ENCODE measurements at places on chromosomes 3 and 15. TPM values are rescaled to one million over a fixed set of nuclear protein-coding genes. Genes with fewer than 3 reads are reported as not detected.

DNA sequence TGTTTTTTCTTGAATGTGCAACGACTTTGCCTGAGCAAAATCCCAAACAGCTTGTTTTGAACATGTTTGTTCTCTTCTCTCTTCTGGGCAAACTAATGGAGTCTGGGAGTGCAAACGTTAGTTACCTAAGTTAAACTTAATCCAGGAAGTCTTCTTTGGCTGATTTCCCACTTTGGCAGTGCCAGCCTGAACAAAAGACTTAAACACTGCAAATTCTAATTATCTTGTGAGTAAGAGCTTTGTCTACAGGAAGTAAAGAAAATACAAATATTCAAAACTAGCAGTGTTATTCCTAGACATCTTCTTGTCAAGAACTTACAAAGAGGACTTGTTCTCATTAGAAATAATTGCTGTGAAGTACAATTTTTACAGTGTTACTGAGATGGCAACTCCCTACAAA lies 16.7 kb upstream of the DENND6A start:
- DNase-seq: no peak

DNA sequence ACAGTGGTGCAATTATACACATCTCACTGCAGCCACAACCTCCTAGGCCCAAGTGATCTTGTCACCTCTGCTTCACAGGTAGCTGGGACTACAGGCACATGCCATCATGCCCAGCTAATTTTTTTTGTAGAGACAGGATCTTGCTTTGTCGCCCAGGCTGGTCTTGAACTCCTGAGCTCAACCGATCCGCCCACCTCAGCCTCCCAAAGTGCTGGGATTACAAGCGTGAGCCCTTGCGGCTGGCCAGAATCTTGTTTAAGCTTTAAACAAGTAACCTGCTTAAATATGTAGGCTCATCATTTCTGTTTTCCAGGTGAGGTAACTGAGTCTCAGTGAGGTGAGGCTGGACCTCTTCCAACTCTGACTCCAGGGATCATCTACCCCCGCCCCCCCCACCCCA lies 7.7 kb upstream of the PSTPIP1 start:
- peak; percentile 57 for DNase-seq

GRCh38 chr15:66481107-66481856 lies 16.3 kb downstream of the SNAPC5 start:
- no peak for DNase-seq

Gene NTRK3
- total RNA-seq: 3.7 TPM

DNA sequence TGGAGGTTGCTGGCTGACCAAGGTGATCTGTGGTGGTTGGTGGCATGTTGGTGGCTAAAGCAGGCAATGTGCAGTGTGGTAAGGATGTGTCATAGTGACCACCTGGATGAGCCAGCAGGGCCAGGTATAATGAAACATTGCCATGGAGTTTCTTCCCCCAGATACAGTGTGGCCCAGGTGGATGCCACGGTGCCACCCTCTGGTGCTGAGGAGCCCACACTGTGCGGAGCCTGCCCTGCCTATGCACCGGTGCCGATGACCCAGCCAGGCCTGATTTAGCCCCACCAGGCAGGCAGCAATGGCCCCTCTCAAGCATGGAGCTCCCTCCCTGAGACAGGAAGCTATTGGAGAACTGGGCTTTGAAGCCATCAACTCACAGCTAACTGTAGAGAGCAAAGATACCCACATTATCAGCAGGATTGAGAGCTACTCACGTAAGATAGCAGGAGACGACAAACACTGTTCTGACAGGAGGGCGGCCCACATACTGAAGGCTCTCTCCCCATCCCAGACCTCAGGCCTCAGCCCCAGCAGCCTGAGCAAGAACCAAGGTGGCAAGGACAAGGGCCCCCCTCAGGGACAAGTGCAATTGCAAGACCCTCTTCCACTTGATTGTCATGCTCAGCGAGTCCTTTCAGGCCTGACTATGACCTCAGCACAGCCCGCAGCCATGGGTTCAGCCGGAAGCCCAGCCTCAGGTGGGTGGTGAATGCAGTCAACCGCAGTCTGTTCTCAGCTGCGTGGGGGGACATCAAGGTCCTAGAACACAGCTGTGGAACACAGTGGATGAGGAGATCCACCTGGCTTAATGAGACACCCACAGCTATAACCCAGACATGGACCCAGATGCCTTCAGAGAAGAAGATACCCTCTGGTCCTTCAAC lies 82.8 kb upstream of the CDV3 start:
- no peak for DNase-seq

Measured in cardiac septum (tissue), 1 donor.